ENCODE measurements at places on chromosomes 5 and 9.

DNA sequence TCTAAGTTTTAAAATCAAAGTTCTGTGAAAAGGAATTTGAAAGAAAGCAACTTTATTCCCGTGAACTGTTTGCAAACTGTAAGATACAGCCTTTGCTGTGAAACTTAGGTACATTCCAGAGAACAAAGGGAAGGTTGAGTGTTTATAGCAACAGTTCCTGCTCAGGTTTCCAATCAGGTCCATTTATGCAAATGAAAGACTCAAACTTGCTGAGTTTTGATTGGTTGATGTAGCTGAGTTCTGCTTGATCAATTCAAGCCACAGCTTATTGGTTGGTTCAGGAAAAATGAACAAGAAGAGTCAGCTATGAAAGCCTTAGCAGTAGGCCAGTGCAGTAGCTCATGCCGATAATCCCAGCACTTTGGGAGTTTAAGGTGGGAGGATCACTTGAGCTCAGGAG, 37.9 kb downstream of the SLC27A6 start:
- no peak for DNase-seq

DNA sequence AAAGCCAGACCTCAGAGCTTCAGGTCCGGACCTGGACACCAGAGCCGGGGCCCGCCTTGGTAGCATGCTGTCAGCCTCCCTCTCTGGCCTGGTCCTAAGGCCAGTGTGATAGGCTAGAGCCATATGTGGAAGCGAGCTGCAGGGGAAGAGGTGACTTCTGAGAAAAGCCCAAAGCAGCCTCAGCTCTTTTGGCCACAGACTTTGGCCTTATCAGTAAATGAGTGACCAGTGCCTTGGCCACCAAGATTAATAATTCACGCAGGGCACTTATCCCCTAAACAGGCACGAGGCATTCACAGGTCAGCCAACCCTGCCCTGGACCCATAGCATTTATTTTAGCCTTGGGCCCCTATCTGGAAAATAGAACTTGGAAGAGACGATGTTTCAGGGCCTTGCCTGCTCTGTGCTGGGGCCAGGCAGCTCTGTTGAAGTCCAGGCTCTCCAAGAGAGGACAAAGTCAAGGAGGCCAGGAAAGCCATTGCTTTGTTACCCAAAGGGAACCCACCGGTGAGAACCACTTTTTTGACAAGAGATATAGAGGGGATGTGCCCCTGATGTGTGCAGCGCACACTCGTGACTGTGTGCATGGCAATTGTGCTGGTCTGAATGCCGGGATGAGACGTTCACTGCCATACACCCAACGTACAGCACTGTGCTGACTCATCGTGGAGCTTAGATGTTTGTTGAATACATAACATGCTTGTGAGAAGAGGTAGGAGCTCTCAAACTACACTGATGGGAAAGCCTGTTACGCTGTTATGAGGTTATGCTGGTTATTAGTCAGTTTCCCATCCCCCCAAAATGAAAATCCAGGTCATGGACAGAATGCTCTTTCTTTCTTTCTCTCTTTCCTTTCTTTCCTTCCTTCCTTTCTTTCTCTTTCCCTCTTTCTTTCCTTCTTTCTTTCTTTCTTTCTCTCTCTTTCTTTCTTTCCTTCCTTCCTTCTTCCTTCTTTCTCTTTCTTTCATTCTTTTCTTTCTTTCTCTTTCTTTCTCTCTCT, 5.0 kb upstream of the SLC34A1 start:
- no peak for DNase-seq

DNA sequence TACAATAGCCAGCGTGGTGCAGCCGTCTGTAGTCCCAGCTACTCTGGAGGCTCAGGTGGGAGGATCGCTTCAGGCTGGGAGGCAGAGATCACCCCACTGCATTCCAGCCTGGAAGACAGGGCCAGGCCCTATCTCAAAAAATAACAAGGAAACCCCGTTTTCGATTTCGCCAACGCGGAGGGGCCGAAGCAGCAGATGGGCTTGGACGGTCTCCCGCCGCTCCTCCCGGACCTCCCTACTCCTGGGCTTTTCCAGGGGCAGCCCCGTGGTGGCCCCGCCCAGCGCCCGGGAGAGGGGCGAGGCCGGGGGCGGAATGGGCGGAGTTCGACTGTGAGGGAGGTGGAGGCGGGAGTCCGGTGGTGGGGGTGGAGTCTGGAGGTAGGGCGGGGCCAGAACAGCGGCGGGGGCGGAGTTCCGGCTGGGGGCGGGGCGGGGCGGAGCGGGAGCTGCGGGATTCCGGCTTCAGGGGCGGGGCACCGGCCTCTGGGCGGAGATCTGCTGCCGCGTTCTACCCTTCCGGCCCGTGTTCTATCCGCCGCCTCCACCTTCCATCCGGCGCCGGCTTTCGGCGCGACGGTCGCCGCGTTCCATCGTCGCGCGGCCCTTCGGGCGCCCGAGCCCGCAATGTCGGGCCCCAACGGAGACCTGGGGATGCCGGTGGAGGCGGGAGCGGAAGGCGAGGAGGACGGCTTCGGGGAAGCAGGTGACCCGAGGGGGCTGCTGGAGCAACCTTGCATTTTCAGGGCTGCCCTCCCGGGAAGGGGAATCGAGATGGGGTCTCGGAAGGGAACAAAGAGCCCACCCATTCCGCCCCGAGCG, at the start of gene BBLN:
BBLN (plus strand) TSS at position 482 of the 819 bp plus-strand sequence; CDS start at position 625, 143 bp downstream.
- no peak for DNase-seq

DNA sequence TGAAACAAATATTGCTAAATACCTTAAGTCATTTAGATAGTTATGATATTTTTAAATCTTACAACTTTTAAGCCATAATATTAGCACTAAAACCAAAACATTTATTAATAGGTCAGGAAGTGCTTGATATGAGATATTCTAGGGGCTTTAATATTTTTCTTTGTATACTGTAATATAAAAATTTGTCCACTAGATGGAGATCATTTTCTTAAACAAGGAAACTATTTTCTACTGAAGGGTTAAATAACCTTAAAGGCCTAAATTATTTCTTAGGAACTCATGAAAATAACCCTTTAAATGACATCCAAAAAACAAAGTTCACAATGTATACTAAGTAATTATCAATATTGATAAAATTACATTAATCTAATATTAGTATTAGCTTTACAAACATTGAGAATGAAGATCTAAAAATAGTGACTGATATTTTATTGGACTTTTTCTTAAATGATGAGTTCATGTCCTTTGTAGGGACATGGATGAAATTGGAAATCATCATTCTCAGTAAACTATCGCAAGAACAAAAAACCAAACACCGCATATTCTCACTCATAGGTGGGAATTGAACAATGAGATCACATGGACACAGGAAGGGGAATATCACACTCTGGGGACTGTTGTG, 635.7 kb downstream of the RAB3C start:
- DNase-seq: no peak

DNA sequence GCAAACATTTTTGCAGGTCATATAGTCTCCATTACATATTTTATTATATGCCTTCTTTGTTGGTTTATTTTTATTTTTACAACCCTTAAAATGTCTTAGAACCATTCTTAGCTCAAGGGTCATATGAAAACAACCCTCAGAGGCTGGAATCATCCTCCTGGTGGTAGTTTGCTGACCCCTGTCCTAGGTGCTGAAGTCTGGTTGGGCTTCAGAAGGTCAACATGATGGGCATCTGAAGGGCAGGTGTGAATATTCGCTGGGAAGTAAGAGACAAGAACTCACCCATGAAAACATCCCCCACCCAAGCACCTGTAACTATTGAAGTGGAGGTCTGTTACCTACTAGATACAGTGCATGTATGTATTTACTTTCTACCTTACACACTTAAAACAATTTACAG, 75.4 kb downstream of the OSMR start:
- DNase-seq: no peak

DNA sequence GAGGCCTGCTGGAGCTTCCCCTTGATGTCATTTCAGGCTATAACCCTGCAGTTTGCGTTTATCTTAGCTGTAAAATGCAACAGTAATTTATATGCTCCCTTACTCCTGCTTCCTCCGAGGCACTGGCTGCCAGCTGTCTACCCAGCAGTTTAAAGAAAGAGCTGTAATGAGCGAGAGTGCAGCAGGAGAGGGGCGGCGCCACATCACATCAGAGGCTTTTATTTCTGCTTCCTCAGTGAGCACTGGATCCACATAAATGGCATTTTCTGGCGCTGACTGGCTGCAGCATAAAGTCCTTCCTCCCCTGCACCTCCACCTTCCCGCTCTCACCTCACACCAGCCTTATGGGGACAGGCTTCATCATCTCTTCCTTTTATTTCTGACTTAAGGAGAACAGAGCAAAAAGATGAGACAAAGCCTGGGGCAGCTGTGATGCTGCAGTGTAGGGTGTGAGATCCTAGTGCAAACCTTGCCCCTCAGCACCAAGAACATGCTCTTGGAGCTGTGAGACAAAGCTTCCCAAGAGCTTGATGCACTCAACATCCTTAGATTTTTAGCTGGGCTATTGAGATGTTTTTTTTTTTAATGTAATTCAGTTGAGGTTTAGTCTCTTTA, 829.6 kb upstream of the ZNF608 start:
- no peak for DNase-seq

- DNase-seq: no peak
These were observed 63.6 kb downstream of the CEP120 start for GRCh38 chr5:123359454-123360200.

GRCh38 chr5:93277051-93277450, 304.0 kb downstream of the NR2F1-AS1 start:
- DNase-seq: no peak

DNA sequence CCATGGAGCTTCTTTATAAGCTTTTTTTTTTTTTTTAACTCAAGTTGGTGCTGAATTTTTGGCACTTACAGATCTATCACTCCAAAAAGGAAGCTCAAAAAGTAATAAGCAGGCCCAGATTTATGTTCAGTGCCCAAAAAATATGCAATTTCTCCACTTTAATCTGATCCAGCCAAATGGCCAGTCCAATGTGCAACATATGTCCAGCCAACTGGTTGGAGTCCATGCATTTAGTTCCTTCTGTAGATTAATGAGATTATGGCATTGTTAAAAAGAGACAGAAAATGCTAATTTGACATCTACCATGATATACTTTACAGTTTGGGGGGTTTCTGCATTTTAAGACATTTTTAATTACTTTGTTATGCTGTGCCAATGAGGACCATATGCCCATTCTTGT, 129.5 kb downstream of the SLC1A3 start:
- no peak for DNase-seq

- no peak for DNase-seq
These were observed 89.3 kb upstream of the TNC start for GRCh38 chr9:115207003-115207836.

DNA sequence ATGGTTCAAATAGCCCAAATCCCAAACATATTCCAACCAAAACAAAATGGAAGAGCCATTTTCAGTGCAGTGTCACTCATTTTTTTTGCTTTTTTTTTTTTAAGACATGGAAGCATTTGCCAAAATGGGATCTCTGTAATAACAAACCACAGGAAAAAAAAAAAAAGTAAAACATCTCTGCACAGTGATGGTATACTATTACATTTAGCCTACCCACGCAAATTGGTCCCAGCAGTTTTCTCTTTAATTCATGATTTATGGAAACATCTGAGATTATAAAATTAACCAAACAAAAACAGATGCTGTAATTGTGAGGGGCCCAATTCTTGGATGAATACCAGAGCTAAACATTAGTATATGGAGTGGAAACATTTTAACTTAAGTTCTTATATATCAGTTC, 566.6 kb downstream of the ZNF608 start:
- DNase-seq: no peak

DNA sequence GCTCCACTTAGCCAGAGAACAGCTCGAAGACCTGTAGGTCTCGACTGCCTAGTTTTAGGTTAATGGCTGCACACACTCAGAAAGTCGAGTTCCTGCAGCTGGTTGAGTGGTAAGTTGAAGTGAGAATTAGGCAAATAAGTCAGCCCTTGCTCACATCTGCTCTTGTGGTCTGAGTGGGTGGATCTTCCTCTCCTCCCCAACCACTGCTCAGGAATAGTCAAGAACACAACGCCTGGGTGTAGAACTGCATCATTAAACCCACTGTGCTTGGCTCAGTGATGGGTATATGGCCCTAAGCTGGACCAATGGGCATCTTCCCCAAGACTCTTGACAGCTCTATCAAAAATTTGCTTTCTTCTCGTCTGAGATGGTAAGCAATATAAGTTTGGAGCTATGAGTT, 20.9 kb upstream of the ADAM19 start:
- no peak for DNase-seq

- DNase-seq: no peak
These were observed 32.0 kb downstream of the PLPP1 start for GRCh38 chr5:55502759-55503158.

GRCh38 chr5:63825984-63826383, 136.3 kb downstream of the HTR1A start:
- no peak for DNase-seq

Measured in vagina (tissue), 2 donors.